ENCODE measurements at places on chromosomes 7 and 10. TPM values are rescaled to one million over a fixed set of nuclear protein-coding genes. Genes with fewer than 3 reads are reported as not detected.
A peak's percentile ranks its signal among the peaks of the same experiment; 100 is the strongest.

GBX1 gene
- total RNA-seq = not detected

DNA sequence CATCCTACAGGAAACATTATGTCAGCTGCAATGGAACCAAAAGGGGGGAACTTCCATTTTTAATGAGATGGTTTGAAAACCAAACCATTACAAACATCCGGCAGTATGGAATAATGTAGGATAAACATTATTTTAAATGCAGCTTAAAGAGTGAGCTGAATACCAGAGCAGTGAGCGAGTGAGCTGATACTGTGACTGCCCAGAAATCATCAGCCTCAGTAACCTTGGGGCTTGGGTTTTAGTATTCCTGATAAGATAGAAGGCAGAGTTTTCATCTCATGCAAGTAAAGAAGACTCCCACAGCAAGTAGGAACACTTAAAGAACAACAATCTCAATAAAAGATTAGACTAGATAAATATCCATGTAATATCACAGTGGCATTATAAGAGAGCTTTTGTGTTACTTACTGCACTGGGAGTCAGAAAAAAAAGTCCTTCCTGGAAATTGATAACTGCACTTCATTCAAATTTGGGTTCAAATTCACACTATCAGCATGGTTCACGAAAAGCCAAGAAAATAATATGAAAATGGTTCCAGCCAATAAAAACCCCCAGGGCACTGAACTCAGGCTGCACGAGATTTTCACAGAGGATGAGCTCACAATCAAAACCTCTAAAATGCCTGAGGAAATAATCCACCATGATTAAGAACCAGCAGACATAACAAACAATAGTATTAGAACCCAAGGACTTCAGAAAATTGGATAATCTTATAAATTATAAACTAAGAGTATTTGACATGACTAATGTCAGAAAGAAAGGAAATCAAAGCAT is 115.7 kb downstream of the MTPAP start:
- no peak overlapping the region for H3K4me3 ChIP-seq
- no peak overlapping the region for H3K27ac ChIP-seq
- no peak for DNase-seq

- DNase-seq = no peak
- H3K27ac ChIP-seq = no peak overlapping the region
- H3K4me1 ChIP-seq = peaks cover 19% of the 10 kb centered on the region
- no peaks in the 10 kb centered on the region for H3K36me3 ChIP-seq
- H3K4me3 ChIP-seq = no peak overlapping the region
These were observed 81.3 kb downstream of the PDGFA start for GRCh38 chr7:438361-438760.

EPHB6 gene
- total RNA-seq = 30.5 TPM

STEAP1B gene
- total RNA-seq = 0.47 TPM

GRCh38 chr10:3208481-3209406 is 36.2 kb upstream of the PITRM1 start:
- no peak for DNase-seq
- no peaks in the 10 kb centered on the region for H3K36me3 ChIP-seq
- no peak overlapping the region for H3K27ac ChIP-seq
- no peak overlapping the region for H3K4me3 ChIP-seq
- no peaks in the 10 kb centered on the region for H3K4me1 ChIP-seq

DNA sequence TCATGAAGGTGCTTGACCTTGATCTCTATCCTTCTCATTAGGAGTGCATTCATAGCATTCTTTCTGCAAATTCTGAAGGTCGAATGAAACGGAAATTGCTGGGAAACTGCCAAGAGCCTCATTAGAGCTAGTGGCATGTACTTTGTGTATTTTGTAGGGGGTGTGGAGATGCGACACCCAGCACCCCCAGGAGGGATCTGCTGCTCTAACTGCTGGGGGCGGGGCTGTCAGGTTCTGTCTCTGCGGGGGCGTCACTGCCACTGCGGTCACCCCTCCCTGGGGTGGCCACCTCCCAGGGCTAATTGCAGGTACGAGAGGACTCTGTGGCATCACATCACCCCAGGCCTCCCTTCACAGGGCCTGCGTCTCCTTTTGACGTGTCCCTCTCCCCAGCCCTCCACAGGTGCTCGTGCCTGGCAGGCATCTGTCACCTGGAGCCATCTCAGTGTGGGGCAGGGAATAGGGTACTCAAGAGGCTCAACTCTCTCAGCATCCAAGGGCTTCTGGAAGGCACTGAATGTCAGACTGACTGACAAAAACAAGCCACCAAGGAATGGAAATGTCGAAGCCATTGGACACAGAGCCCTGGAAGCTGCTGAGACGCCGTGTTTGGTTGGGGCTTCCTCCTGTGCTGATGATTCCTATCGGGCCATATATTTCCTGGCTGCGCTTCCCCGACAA is 151.1 kb downstream of the ACTR3B start:
- no peaks in the 10 kb centered on the region for H3K4me1 ChIP-seq
- H3K36me3 ChIP-seq = no peaks in the 10 kb centered on the region
- no peak overlapping the region for H3K4me3 ChIP-seq
- peaks cover 27% of the 10 kb centered on the region for H3K27me3 ChIP-seq

LIPK gene
- total RNA-seq = not detected

- H3K27ac ChIP-seq = no peak overlapping the region
- H3K4me3 ChIP-seq = no peak overlapping the region
- H3K4me1 ChIP-seq = no peaks in the 10 kb centered on the region
- DNase-seq = no peak
- peaks cover 36% of the 10 kb centered on the region for H3K27me3 ChIP-seq
These were observed 868 bp downstream of the EMX2 start for GRCh38 chr10:117543225-117544003.

ZNF804B gene
- not detected for total RNA-seq

DNA sequence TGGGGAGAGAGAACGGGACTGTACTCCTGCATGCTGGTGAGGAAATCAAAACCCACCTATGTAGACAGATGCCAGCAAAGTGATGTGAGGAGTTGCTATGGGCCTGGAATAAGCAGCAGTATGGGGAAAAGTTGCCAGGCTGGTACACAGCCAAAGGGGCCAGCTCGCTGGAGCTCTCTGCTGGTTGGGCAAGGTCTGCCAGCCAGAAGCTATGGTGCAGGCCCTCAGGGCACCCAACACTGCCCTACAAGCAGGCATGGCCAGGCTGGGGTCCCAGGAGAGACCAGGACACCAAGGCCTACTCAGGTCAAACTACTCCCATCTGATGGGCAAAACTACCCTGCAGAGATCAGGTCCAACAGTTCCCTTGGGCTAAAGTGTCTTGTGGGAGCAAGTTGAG is 916.6 kb downstream of the IPMK start:
- no peak for DNase-seq
- H3K27me3 ChIP-seq = no peaks in the 10 kb centered on the region
- H3K27ac ChIP-seq = no peak overlapping the region
- no peaks in the 10 kb centered on the region for H3K36me3 ChIP-seq

DNA sequence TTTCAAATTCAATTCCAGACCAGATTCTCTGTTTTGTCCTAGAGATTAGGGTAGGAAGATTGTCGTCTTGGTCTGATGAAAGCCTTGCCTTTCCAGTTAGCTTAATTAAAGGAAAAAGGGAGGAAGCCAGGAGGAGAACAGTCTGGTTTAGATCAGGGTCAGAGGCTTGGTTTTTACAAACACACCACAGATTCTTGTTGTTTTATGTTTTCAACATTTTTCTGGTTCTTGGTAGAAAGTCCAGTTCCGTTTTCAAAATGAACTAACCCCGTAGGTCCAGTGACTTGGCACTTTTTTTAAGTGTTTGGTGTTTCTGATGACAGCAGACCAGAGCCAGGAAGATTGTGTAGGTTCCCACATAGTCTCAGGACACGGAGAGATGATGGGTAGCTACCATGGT is 167.1 kb upstream of the INHBA start:
- DNase-seq = no peak
- no peak overlapping the region for H3K4me3 ChIP-seq
- no peak overlapping the region for H3K27ac ChIP-seq
- peaks cover 12% of the 10 kb centered on the region for H3K4me1 ChIP-seq

- no peak overlapping the region for H3K27ac ChIP-seq
- H3K27me3 ChIP-seq = no peaks in the 10 kb centered on the region
- H3K36me3 ChIP-seq = no peaks in the 10 kb centered on the region
- DNase-seq = no peak
- no peak overlapping the region for H3K4me3 ChIP-seq
These were observed 303.7 kb downstream of the BAMBI start for GRCh38 chr10:28981007-28981406.

KIFBP gene
- 65.9 TPM for total RNA-seq

- H3K4me3 ChIP-seq = no peak overlapping the region
- no peak for DNase-seq
- H3K27me3 ChIP-seq = no peaks in the 10 kb centered on the region
- H3K36me3 ChIP-seq = no peaks in the 10 kb centered on the region
These were observed 2.0 kb downstream of the DEPP1 start for GRCh38 chr10:44976352-44977198.

TMEM184A gene
- total RNA-seq = 23.1 TPM

- no peak overlapping the region for H3K27ac ChIP-seq
- no peak for DNase-seq
- no peaks in the 10 kb centered on the region for H3K36me3 ChIP-seq
- no peak overlapping the region for H3K4me3 ChIP-seq
These were observed 163.3 kb downstream of the JCAD start for GRCh38 chr10:29896053-29896452.

- DNase-seq = peak; percentile 76
- peak overlapping the region; percentile 15 for H3K27ac ChIP-seq
- H3K36me3 ChIP-seq = no peaks in the 10 kb centered on the region
- H3K27me3 ChIP-seq = no peaks in the 10 kb centered on the region
- no peak overlapping the region for H3K4me3 ChIP-seq
These were observed 39.5 kb upstream of the ANKRD1 start for GRCh38 chr10:90960355-90960814.

DNA sequence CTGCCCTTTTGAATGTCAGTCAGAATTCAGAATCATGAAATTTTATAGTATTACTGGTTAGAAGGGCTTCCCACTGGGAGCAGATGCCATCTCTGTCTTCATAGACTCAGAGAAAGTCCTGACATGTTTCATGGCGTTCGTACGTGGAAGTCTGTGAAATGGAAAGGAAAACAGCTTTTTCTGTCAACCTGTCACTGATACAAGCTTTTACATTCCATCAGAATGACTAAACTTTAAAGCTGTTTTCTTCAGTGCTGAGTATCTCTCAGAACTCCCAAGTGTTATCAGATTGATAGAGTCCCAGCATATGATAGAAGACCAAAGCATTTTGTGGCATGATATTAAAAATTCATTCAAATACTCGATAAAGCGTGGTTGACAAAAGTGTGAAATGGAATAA is 726.7 kb upstream of the GALNT17 start:
- H3K4me1 ChIP-seq = no peaks in the 10 kb centered on the region
- no peak for DNase-seq
- H3K4me3 ChIP-seq = no peak overlapping the region
- H3K27ac ChIP-seq = no peak overlapping the region
- H3K27me3 ChIP-seq = no peaks in the 10 kb centered on the region
- no peaks in the 10 kb centered on the region for H3K36me3 ChIP-seq

GRCh38 chr7:130777426-130777825 is 43.4 kb upstream of the KLF14 start:
- no peak for DNase-seq

PSD gene
- total RNA-seq = 0.23 TPM

DNA sequence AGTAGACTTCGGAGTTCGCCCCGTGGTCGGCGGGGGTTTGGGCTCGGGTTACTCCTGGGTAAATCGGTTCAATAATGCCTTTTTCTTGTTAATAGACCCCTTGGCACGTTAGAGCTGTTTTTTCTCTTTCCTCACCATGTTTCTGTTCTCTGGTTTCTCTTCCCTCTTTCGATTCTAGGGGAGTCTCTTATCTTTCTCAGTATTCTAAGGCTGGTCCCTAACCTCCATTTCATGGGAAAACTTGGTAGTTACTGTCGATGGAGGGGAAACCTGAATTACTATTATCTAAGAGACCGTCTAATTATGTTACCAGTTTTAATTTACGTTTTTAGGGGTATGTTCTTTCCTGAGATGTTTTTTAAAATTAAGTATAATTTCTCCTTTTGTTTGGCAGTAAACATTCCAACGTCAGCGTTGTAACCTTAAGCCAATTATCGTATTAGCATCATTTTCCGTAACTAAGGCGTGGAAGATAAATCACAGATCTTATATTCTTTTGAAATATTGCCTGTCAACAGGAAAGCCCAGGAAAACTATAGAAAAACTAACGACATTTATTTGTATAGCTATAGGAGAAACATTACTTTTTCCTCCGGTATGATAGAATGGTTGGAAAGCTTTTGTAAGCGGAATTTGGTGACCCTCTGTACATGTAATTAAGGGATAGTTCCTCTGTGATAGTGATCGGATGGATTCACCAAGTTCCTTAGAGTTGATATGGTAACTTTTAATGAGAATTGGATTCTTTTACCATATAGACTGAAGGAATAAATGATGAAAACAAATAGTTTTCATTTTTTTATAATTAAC is 847 bp downstream of the BTAF1 start:
- H3K27ac ChIP-seq = peak overlapping the region; percentile 79
- DNase-seq = no peak
- H3K4me3 ChIP-seq = peak overlapping the region; percentile 95
- H3K4me1 ChIP-seq = peaks cover 16% of the 10 kb centered on the region

- no peaks in the 10 kb centered on the region for H3K4me1 ChIP-seq
- DNase-seq = no peak
- H3K27ac ChIP-seq = no peak overlapping the region
- H3K27me3 ChIP-seq = no peaks in the 10 kb centered on the region
These were observed 60.0 kb downstream of the TYW1 start for GRCh38 chr7:67056683-67057082.

GRCh38 chr10:111360260-111360925 is 283.6 kb downstream of the ADRA2A start:
- H3K27ac ChIP-seq = no peak overlapping the region
- H3K36me3 ChIP-seq = no peaks in the 10 kb centered on the region
- H3K4me1 ChIP-seq = no peaks in the 10 kb centered on the region
- DNase-seq = peak; percentile 33

DNA sequence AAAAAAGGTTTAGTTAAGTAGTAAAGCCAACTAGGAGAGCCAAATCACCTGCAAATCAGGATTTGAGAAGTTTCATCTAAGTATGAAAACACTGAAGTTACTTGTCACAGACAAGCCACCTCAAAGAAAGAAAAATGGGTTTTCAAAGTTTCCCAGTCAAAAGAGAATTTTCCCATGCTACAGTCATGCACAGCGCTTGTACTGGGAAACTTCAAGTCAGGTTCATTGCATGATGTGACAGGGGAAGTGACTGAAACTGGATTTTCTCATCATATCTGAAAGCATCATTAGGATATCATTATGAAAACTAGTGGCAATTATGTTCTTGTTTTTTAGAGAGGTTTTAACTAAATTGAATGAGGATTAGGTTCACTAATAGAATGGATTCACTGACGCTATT is 167.0 kb downstream of the SGMS1 start:
- H3K36me3 ChIP-seq = 0 out of 2 replicates have a peak, but pooled peaks cover 8% of the 10 kb centered on the region
- no peak for DNase-seq
- H3K27ac ChIP-seq = no peak overlapping the region
- no peaks in the 10 kb centered on the region for H3K27me3 ChIP-seq
- H3K4me3 ChIP-seq = no peak overlapping the region

- no peak overlapping the region for H3K27ac ChIP-seq
- peak; percentile 57 for DNase-seq
- H3K4me3 ChIP-seq = no peak overlapping the region
- H3K4me1 ChIP-seq = peaks cover 10% of the 10 kb centered on the region
These were observed 39.4 kb downstream of the PLXNA4 start for GRCh38 chr7:132536654-132537395.
